NAMALWA (cell line): ENCODE measurements at places on chromosomes 5 and 9.

DNA sequence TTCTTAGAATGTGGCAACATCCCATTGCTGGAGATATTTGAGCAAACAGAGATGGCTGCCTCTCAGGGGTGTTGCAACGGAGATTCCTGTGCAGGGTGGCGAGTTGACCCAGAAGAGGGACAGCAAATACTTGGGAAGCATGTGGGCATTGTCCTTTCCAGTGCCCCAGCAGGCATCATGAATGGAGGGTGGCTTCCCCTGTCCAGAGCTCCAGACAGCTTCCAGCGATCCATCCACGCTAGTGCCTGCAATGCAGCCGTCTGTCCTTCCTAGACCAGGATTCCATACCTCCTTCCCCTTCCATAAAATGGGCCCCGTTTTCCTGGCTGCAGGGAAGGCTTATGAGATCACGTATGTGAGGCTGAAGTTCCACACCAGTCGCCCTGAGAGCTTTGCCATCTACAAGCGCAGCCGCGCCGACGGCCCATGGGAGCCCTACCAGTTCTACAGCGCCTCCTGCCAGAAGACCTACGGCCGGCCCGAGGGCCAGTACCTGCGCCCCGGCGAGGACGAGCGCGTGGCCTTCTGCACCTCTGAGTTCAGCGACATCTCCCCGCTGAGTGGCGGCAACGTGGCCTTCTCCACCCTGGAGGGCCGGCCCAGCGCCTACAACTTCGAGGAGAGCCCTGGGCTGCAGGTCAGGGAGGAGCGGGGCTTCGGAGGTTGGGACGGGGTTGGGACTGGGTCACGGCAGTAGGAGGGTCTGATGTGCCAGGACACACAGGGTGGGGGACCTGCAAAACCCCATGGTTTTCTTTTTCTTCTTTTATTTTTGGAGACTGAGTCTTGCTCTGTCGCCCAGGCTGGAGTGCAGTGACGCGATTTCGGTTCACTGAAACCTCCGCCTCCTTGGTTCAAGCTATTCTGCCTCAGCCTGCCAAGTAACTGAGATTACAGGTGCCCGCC lies 17.2 kb downstream of the LAMC3 start:
- DNase-seq: no peak

DNA sequence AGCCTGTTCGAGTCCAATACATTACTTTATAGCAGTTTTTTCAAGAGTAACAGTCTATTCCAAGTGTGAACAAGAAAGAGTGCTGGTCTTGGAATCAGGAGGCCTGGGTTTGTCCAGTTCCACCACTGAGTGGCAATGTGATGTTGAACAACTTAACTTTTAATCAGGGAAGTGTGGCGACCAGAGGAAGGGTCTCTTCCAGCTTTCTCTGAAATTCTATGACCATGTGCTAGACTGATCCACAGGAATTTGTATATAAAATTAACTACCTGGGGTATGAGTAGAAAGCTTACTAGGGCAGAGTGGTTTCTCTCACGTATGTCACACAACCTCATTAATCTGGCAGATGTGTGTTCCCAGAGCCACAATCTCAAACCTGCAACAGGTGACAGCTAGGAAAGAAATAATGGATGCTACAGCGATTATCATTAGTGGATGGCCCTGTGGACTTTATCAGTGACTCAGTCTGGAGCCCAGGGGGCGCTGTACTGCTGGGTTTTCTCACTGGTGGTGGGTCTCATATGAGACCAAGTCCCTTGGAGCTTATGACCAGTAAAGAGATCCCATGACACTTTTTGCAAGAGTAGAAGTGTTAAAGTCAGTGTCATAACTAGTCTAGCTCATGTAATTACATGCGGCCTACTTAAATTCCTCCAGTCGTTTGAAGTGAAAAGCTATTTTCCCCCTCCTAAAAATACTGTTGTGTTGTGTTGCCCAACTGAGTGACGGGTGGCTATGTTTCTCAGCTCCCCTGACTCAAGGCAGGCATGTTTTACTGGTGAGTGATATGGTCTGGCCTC lies 116.5 kb downstream of the GDNF start:
- peak; percentile 41 for DNase-seq

DNA sequence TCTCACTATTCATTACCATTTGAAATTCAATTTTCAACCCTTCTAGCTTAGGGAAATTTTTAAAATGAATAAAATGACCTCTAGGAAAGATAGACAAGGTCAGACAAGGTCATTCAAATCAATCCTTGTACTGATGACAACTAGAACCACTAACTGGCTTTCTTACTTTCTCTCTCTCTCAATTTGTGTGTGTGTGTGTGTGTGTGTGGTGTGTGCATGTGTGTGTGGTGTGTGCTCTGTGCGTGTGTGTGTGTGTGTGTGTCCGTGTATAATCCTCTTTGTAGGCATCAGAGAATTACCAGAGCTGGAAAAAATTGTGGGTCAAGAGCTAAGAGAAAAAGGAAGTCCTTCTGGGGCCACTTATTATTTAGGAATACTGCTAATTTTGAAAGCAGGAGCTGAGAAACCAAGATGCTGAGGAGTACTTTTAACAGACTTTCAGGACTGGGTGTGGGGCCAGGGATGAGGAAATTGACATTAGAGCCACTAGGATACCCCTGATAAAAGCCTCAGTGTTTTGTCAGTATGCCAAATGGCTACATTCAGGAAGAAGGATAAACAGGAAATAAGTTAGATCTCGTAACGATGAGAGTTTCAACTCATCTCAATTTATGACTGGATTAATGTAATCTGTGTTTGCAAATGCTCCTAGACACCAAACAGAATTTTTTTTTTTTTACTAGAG lies 723.3 kb downstream of the CETN3 start:
- DNase-seq: no peak

DNA sequence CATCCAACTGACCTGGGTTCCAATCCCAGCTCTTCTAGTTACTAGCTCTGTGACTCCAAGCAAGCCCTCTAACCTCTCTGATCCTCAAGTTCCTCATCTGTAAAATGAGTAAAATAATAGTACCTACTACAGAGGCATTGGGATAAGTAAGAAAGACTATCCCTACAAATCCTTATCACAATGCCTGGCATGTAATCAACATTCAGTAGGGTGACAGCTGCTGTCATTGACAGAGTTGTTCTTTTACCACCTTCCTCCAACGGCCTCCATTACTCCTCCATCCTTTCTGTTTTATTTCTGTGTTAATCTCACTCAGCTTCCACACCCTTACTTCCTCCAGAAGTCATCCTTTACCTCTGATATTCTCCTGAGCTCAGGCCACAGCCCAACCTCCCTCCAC lies 40.4 kb downstream of the FGF1 start:
- no peak for DNase-seq

- no peak for DNase-seq
Observed at GRCh38 chr5:111505096-111505495, 7.2 kb downstream of the STARD4 start.

DNA sequence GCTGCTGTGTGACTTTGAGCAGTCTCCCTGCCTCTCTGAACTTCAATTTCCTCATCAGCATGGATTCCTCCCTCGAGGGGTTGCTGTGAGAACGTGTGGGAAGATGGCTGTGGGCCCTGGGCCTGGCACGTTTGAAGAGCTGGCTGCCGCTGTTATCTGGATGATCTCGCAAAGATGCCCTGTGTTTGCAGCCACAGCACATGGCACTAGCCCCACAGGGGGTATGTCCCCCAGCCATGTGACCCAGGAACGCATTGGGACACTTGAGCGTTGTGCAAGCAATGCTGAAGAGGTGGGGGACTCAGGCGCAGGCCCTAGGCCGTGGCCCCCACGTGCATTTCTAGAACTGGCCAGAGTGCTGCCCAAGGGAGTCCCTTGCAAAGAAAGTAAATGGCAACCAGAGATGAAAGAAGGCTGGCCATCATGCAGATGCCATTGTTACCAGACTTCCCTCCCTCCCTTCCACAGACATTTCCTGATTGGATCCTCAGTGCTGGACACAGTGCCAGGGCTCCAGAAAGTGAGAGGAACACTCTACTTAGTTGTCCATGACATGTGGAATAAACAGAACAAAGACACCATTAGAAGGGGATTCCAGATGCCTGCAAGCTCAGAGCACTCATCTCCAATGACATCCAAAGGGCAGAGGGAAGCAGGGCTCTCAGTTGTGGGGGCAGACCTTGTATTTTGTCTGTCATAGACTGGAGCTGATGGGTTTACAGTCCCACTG lies 65.1 kb upstream of the NEURL1B start:
- no peak for DNase-seq

- DNase-seq: peak; percentile 12
Observed at GRCh38 chr5:53110156-53110555, 599 bp upstream of the MOCS2 start.

- no peak for DNase-seq
Observed at GRCh38 chr9:97600531-97601227, 32.5 kb downstream of the TSTD2 start.

DNA sequence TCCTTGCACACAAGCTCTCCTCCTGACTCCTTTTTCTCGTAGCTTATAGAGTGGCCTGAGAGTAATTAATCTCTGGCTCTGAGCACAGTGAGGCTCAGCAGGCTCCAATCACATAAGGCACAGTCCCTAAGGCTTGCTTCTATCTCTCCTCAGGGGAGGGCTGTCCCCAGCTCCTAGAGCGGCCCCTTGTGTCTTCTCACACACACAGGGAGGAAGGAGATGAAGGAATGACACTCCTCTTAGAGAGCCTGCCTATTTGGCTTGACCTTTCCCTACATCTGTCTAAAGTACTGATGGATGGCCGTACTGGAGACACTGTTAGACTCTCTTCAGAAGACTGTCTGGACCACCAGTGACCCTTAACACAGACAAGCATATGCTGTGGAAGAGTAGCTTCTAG lies 12.9 kb downstream of the TAS2R1 start:
- DNase-seq: no peak

GRCh38 chr5:35794328-35794619 lies 62.4 kb upstream of the IL7R start:
- DNase-seq: no peak

DNA sequence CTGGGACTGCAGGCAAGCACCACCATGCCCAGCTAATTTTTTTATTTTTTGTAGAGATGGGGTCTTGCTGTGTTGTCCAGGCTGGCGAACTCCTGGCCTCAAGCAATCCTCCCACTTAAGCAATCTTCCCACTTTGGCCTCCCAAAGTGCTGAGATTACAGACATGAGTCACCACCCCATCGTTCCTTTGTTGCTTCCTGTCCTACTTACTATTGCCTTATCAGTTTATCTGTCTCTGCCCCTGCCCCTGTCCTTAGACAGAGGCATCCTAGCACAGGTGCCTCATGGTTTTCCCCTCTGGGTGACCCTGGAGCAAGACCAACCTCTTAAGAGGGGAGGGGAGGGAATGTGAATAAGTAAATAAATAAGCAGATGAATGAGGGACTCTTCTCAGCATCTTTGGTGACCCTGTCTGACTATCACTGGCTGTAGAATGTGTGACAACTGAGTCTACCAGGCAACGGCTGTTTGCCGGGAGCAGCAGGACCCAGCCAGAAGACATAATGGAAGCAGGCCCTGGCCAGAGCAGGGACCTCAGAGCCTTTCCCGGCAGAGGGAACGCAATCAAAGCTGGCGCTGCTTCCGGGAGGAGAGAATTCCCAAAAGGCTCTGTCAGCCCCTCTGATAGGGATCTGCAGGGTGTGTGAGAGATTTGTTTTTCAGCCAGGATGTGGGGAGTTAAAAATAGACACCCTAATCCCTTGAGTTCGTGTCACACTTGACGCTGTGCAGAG lies 43.8 kb upstream of the DAB2IP start:
- no peak for DNase-seq

GRCh38 chr5:353612-354580 lies 32.4 kb downstream of the AHRR start:
- no peak for DNase-seq

DNA sequence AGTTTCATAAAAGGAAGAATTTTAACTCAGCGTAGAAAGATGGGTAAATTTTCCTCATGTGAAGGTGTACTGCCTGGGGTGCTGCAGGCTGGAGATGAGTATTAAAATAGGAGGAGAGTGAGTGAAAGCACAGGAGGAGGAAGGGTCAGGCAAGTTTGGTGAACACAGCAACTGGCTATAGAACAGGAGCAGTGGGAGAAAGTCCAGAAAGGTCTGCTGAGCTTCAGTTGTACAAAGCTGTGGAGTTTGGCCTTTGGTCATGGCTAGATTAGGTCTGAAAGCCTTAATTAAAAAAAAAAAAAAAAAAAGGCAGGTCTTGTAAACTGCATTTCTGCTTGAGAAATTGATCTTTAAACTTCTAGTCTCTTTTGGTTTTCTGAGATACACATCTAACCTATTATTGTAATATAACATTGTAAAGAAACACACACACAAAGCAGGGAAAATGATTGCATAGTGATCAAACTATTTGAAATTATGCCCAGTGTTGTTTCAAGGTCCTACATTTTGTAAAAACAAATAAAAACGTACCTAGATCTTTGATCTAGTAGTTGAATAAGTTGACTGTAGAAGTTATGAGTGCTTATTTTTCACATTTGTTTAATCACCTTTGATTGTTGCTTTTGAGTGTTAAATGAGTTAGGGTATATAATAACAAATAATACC lies 43.6 kb downstream of the MAP3K1 start:
- no peak for DNase-seq

GRCh38 chr5:16791036-16791705 lies 144.9 kb downstream of the MYO10 start:
- peak; percentile 66 for DNase-seq

DNA sequence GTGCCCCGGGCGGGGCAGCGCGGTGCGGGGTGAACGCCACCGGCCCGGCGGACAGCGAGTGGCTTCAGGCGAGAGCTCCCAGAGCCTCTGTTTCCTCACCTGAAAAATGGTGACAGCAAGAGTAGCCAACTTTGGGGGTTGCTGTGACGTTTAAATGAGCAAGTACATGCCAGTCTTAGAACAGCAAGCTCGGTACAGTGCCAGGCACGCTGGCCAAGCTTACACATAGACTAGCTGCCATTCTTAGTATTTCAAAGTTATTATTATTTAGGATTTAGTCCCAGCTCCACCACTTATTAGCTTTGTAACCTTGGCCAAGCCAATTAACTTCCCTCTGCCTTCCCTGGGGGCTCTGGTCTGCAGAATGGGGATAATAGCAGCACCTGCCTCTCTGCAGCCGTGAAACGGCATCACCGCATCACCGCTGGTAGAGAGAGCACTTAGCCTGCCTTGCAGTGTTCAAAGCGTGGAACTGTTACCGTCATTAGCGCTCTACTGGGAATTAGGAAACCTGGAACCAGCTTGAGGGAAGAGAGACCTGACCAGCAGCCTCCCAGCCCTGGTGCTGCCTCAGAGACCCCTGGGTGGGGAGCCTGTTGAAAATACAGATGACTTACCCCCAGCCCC lies at the start of gene C9orf50:
TSS of gene C9orf50 (minus strand) at position 433 of the 627 bp plus-strand sequence. CDS start 527 bp downstream, outside the sequence.
- DNase-seq: no peak

DNA sequence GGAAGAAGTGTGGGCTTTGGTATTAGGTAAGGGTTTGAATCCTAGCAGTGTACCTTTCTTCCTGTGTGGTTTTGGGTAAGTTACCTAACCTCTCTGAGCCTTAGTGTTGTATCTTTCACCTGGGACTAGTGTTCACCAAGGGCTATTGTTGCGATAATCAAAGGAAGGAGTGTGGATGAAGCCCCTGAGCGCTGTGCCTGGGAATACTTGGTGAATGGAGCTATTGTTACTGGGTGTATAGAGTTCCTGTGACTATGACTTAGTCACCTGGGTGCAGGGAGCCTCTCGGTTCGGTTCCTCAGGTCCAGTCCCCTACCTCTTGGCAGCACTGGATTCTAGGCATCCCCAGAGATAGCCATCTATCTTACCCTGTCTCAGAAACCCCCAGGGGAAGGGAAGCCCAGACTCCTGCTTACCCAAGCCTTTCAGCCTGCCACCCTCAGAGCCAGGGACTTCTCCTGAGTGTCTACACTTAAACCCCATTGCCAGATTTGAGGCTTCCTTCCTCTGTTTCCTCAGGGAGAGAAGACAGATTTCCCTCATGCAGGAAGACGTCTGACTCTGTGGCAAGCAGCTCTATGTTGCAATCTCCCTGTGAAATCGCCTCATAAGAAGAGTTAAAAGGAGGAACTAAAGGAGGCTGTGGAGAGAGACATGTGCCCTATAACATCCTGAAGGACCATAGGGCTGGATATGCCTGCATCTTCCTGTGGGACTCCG lies 181.0 kb upstream of the PITX1 start:
- DNase-seq: no peak
